ENCODE measurements at places on chromosomes 6 and 20. TPM values are rescaled to one million over a fixed set of nuclear protein-coding genes. Genes with fewer than 3 reads are reported as not detected.

The HCRTR2 gene
- polyA plus RNA-seq: not detected

The SEL1L2 gene
- not detected for polyA plus RNA-seq

The ELOVL4 gene
- polyA plus RNA-seq: 0.05 TPM

GRCh38 chr20:64159711-64160110 is 4.5 kb upstream of the MYT1 start:
- no peak for DNase-seq

GRCh38 chr6:87944541-87944954 is 103.1 kb upstream of the SPACA1 start:
- no peak for DNase-seq

DNA sequence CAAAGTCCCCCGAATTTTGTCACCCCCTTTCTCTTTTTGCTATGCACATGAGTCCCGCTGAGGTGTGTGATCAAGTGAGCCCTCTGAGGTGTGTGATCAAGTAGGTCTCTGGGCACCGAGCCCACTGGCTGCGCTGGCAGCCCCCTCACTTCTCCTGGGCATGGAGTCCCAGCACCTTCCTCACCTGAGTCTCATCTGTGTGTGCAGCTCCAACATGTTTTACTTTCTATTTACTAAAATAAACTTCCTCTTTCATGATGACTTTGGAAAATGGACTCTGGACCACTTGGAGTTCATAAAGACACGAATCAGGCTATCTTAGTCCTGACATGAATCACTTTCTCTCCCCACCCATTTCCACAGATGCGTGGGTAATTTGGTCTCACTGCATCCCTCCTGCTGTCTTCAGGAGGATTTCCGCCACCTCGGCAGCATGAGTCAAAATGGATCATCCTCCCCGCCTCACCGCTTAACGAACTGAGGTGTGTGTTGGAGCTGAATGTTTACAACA is 39.8 kb downstream of the PRDM1 start:
- peak; percentile 62 for DNase-seq

DNA sequence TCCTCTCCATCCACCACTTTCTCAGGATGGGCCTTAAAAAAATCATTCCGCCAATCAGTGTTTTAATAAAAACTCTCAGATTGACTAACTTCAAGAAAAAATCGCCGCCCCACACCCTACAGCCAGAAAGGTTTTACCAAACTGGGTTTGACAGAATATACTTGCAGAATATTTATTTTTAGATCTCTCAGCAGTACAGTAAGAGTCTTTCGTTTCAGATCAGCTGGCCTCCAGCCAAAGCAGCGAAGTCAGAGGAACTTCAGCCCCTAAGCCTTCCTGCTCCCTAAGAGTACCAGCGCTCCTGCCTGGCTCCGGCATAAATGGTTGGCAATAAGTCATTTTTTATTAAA is 24.7 kb downstream of the TBC1D7 start:
- DNase-seq: peak; percentile 76

GRCh38 chr6:85008296-85009009 is 244.1 kb upstream of the TBX18 start:
- no peak for DNase-seq

GRCh38 chr6:23349521-23350147 is 776.4 kb upstream of the NRSN1 start:
- DNase-seq: no peak

DNA sequence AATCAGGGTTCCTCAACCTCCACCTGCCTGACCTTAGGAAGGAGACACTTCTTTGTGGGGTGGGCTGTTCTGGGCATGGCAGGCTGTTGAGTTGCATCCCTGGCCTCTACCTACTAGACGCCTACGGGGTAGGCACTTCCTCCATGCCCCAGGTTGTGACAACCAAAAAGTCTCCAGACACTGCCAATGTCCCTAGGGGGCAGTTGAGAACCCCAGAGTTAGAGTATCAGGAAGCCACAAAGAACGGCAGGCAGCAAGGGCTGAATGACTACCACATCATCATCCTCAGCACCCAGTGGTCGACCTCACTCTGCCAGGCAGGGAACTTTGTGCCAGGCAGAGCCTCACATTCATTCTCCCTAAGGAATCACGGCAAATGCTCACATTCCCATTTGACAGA is 21.5 kb downstream of the PMEPA1 start:
- DNase-seq: no peak

DNA sequence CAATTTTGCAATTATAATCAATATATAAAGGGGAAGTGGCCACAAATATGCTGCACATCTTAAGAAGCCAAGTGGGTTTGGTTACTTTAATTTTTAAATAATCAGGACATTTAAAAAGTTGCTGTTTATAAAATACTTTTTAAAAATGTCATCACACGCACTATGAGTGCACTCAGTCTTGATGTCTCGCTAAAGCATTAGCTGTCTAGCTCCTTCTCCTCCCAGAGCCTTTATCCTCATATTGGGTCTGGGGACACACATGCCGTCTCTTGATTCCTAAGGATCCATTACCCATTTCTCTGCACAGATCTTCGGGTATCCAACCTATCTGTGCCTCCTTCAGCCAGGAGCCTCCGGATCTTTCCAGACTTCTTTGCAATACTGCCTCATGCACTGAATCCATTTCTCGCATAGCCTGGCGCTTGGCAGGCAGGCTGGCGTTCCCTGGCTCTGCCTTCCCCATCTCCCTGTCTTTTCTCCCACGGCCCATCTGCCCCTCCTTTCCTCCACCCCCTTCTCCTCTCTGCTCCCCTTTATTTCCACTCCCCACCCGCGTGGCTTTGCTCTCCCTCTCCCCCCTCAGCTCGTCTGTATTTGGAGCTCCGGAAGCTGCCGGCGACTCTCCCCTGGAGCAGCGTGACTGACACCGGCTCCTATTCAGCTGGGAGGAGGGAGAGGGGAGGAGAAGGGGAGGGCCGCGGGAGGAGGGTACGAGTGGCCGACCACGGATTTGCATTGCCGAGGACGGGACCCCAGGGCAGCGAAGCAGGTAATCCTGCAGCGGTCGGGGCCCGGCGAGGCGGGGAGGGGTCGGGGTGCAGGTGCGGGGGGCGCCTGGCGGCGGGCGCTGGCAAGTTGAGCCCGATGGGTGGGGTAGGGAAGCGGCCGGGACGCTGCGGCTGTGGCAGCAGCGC is at the start of gene CAP2:
CAP2 (plus strand) TSS at position 618 of the 914 bp plus-strand sequence. CDS start 27,961 bp downstream, outside the sequence.
- no peak for DNase-seq

DNA sequence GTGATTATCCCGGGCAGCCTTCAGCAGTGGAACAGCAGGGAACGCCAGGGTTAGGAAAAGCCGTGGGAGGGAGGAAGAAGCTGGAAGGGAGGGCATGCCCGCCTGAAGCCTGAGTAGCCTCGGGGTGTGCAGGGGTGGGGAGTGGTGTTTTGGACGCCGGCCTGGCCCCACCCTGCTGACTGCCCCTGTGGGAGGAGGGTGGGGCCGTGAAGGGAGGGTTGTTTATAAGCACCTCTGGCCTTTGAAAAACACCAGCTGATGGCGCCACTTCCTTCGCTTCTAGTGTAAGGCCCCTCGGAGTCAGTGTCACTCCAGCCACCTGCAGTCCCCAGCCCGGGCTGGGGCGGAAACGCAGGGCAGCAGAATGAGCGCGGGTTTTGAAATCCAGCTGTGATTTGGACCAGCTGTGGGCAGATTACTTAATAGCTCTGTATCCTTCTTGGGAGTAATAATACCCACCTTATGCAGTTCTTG is 52.8 kb upstream of the BMP6 start:
- DNase-seq: no peak
